ENCODE measurements at places on chromosomes 1 and 21.
A peak's percentile ranks its signal among the peaks of the same experiment; 100 is the strongest.

DNA sequence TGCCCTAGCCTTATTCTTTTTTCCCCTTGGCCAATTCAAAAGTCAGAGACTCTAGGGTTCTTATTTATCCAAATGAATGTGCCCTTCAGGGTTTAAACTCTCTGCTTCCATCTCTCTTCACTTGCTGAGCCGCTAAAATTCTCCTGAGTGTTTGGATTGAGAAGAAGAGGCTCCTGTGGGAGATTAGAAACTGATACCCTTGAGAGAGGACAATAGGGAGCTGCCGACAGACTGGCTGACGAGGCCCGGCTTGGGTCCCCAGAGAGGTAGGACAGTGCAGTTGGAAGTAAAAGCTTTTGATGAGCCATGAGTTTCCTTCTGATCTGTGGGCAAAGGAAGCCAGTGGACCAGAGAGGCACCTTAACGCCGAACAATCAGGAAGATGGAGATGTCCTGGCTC is 41.3 kb upstream of the UBE2U start:
- no peak overlapping the region for H3K27ac ChIP-seq
- no peaks in the 10 kb centered on the region for H3K4me1 ChIP-seq
- H3K36me3 ChIP-seq: no peaks in the 10 kb centered on the region

DNA sequence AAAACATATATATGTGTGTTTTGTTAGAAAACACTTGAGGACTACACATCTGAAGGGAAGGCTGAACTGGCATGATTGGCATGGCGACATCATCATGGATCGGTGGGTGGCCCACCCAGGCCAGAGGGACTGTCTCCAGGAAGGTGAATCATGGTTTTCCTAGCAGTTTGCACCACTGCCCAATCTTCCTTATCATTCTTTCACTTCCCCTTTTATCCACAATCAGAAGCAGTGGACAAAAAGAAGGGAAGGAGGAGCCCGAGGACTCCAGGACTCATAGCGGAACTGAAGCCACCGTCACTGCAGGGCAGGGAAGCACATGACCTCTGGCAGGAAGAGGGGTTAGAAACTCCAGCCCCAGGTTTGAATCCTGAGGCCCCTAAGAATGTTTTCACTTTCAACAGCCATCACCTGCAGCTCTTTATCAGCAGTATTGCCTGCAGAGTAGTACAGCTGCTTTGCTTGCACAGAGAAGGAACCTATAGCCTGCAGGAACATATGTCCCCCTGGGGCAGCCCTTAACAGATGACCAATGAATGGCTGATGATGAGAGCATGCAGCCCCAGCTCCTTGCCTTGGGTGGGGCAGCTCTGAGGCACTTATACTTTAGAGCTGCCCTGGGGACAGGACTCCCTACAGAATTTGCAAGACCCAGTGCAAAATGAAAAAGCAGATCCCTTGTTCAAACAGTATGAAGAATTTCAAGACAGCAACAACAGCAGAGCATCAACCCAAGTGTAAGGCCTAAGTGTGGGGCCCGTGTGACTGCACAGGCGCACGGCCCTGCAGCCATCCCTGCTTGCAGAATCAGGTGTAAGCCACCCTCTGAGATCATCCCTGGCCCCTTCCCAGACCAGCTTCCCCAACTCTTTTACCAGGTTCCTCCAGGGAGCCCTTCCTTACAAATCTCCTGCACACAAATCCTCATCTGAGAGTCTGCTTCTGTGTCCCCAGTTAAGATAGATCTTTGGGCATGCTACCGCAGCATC is 241.8 kb upstream of the IRF2BP2 start:
- no peak for DNase-seq
- 0 out of 2 replicates have a peak overlapping the region, but pooled peaks have one; percentile 10 for H3K27ac ChIP-seq
- H3K4me1 ChIP-seq: peaks cover 27% of the 10 kb centered on the region
- no peaks in the 10 kb centered on the region for H3K27me3 ChIP-seq
- H3K4me3 ChIP-seq: no peak overlapping the region

DNA sequence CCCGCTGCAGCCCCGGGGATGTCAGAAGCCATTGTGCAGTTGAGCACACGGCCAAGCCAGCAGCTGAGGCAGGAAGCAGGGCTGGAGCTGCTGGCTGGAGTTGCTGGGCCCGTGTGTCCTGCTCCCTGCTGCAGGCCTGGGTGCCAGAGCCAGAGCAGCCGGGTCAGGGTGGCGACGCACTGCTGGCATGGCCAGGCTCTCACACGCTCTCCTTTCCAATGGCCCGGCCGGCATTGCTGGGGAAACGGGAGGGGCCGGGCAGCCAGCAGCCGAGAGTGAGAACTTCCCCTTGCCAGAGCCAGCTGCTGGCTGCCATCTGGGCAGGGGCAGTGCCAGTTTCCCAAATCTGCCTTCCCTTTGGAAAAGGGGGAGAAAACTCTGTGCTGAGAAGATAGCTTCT is 82.4 kb upstream of the PROX1 start:
- DNase-seq: no peak
- H3K36me3 ChIP-seq: no peaks in the 10 kb centered on the region
- no peaks in the 10 kb centered on the region for H3K27me3 ChIP-seq
- no peak overlapping the region for H3K27ac ChIP-seq
- H3K4me1 ChIP-seq: no peaks in the 10 kb centered on the region

DNA sequence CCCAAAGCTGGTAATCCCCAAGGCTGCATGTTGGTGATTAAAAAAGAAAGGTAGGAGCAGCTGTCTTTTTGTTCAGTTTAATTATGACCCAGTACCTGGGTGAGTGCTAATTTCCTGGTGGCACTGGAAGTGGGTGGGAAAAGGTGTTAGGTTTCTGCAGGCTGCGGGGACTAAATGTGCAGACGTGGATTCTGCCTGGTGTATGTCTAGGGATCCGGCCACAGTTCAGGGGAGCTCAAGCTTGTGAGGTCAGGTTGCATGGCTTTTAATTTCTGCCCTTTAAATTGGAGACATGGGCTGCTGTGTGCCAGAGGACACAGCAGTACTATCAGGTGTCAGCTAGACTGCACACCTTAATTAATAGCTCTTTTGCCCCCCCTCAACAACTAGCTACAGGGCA is 20.3 kb upstream of the TBX19 start:
- H3K27ac ChIP-seq: no peak overlapping the region
- DNase-seq: no peak
- H3K36me3 ChIP-seq: no peaks in the 10 kb centered on the region
- no peaks in the 10 kb centered on the region for H3K4me1 ChIP-seq
- no peaks in the 10 kb centered on the region for H3K27me3 ChIP-seq
- H3K4me3 ChIP-seq: no peak overlapping the region

DNA sequence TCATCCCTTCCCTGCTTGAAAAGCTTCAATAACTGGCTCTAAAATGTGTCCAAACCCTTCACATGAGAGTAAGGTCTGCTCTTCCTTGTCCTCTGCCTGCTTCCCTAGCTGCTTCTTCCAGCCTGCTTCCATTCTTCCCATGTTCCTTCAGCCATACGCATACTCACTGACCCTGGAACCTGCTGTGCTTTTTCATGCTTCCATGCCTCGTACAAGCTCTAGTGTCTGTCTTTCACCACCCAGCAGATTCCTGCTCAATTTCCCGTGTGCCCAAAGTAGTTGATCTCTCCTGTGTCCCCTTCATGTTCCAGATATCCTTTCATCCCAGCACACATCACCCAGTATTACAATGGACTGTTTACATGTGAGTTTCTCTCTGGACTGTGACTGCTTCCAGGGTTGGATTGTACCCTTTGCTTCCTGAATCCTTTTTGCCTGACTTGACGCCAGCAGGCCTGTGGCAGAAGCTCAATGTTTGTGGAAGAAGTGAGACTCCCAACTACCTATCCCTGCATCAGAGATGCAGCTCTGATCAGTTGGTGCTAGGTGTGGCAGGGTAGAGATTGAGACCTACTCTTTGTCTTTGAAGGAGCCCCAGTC is 35.9 kb upstream of the RNF19B start:
- no peak for DNase-seq
- no peaks in the 10 kb centered on the region for H3K27me3 ChIP-seq
- H3K36me3 ChIP-seq: peaks cover 11% of the 10 kb centered on the region
- H3K27ac ChIP-seq: no peak overlapping the region
- H3K4me3 ChIP-seq: no peak overlapping the region
- H3K4me1 ChIP-seq: peaks cover 13% of the 10 kb centered on the region

GRCh38 chr1:169318536-169319244 is 48.9 kb downstream of the NME7 start:
- H3K36me3 ChIP-seq: no peaks in the 10 kb centered on the region
- H3K4me1 ChIP-seq: no peaks in the 10 kb centered on the region
- DNase-seq: no peak
- H3K27me3 ChIP-seq: no peaks in the 10 kb centered on the region
- no peak overlapping the region for H3K27ac ChIP-seq

DNA sequence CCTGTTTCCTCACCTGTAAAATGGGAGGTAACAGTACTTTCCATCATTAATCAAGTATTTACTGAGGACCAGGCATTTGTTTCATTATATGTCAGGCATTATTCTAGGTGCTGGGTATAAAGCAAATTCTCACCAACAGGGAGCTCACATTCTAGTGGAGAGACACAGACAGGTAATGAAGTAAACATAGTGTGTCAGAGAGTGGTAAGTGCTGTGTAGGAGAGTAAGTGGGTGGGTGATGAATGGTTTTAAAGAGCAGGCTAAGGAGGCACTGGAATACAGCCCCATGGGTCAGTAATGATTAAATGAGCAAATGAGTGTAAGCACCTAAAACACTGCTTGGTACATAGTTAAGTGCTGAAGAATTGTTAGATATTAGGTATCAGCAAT is 60.4 kb downstream of the DNTTIP2 start:
- peaks cover 8% of the 10 kb centered on the region for H3K4me1 ChIP-seq
- no peaks in the 10 kb centered on the region for H3K27me3 ChIP-seq
- H3K36me3 ChIP-seq: no peaks in the 10 kb centered on the region
- DNase-seq: no peak
- H3K27ac ChIP-seq: no peak overlapping the region

DNA sequence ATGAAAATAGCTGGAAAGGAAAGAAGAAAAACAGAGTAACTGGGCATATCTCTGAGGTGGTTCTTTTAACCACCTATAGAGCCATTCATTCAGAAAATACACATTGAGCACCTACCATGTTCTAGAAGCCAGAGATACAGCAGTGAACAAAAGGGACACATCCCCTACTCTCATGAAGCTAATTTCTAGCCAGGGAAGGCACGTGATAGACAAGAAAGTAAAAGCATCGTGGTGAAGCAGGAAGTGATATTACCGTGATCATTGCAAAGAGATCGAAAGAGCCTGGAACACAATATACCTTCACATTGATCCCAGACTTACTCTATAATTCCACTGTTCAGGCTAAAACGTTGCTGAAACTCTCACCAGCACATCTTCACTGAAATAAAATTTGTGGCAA is 76.0 kb downstream of the TIAM1 start:
- no peak overlapping the region for H3K4me3 ChIP-seq
- no peaks in the 10 kb centered on the region for H3K27me3 ChIP-seq
- no peak for DNase-seq
